ENCODE measurements at places on chromosomes 7 and 10.

DNA sequence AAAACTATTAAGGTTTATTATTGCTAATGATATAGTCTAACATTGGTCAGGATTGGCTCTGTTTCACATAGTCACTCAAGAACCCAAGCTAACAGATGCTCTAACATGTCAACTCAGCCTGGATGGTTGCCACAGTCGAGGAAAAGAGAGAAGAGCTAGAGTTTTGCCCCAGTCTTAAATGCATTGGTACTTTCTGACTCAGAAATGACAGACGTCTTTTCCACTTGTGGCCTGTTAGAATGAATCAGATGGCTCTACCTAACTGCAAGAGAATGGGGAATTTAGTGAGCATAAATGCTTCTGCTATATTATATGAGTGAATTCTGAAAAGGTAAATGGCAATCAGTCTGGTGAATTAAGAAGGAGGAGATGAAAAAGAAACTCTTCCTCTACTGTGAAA, 13.9 kb downstream of the HECTD2 start:
- no peak for DNase-seq

DNA sequence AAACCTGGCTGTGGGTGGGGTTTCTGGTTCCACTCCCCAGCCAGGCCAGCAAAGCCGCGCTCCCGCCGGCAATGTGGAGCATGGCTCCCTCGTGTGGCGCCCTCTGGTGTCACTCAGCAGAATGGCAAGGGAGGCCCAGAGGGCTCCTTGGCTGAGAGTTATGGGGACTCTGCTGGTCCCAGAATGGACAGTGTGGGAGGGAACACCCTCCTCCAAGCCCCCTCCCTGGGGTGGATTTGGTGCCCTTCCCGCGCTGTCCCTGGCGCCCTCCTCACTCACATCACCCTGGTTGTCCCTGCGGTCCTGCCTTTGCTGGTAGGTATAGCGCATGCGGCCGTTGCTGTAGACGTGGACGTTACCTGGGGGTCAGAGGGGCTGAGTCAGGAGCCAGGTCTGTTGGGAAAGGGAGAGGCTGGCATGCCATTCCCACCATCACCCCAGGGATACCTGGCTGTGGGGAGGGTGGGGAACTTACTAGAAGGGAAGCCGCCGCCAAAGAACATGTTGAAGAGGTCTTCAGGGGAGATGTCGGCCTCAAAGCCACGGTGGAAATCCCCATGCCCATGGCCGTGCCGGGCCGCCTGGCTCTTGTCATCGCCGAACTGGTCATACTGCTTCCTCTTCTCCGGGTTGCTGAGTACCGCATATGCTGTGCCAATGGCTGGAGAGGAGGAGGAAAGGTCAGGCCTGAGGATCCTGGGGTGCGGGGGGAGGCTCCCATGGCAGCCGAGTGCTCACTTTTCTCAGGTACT, 14.0 kb downstream of the DNAJB12 start:
- no peak for DNase-seq

DNA sequence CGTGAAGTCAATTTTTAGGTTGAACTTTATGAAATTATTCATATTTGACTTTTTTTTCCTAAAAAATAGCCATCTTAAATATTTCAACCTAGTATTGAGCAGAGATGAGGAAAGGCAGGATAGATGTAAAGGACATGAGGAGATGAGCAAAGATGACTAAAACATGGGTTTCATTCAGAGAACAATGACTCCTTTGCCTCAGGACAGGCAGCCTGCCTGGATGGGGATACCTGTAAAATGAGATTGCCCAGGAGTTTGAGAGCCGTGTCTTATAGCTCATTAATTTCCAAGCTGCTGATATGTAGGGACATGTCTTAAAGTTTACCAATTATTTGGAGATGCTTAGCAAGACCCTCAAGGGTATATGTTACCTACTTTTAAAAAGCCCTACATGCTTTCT, 243.8 kb upstream of the MDFIC start:
- no peak for DNase-seq

- no peak for DNase-seq
These were observed 209.9 kb downstream of the CRPPA start for GRCh38 chr7:16211402-16211925.

- peak; percentile 46 for DNase-seq
These were observed 71.2 kb upstream of the EFCAB10 start for GRCh38 chr7:105652359-105652993.

DNA sequence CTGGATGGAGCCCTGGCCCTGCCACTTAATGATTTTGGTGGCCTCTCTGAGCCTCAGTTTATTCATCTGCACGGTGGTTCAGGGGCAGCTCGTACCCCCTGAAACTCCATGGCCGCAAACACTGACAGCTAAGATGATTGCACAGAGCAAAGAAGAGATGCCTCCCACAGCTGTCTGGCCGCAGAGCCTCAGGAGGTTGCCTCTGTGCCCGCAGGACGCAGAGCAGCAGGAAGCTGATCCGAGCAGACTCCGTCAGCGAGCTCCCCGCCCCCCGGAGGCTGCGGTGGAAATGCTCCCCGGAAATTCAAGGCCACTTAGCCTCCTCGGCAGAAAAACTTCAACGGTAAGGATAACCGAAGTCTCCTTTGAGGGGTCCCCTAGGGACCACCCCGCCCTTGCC, 30.2 kb upstream of the C10orf53 start:
- DNase-seq: peak; percentile 48

GRCh38 chr7:132428247-132428919, 147.9 kb downstream of the PLXNA4 start:
- DNase-seq: no peak

DNA sequence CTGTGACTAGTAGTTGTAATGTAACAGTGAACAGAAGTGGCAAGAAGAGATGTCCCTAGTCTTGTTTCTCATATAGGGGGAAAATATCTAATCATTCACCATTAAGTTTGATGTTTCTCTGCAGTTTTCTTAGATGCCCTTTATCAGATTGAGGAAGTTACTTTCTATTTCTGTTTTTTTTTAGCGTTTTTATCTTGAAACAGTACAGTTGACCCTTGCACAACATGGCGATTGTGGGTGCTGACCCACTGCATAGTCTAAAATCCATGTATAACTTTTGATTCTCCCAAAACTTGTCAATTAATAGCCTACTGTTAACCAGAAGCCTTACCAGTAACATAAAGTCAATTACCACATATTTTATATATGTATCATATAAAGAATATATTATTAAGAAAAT, 192.0 kb downstream of the ADK start:
- no peak for DNase-seq

GRCh38 chr7:46432708-46433107, 511.6 kb upstream of the IGFBP3 start:
- DNase-seq: peak; percentile 13

GRCh38 chr7:26337232-26337865, 45.7 kb downstream of the SNX10 start:
- no peak for DNase-seq

DNA sequence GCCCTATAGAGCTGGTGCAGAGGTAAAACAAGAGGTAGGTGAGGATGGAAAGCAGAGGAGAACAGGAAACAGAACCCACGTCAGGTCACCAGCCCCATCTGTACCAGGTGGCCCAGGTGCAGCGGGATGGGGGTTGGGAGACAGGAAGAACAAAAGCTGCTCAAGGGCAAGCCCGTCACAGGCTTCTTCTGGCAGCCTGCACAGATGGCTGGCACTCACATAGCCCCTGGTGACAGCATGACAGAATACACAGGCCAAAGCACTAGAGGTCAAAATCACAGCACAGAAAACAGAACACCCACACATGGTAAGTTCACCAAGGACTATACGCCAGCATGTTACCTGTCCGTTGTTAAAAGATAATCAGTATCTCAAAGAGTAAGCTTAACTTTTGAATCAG, 126.8 kb downstream of the GALNT11 start:
- DNase-seq: no peak

GRCh38 chr10:93076871-93077270, 3.2 kb downstream of the CYP26A1 start:
- no peak for DNase-seq

DNA sequence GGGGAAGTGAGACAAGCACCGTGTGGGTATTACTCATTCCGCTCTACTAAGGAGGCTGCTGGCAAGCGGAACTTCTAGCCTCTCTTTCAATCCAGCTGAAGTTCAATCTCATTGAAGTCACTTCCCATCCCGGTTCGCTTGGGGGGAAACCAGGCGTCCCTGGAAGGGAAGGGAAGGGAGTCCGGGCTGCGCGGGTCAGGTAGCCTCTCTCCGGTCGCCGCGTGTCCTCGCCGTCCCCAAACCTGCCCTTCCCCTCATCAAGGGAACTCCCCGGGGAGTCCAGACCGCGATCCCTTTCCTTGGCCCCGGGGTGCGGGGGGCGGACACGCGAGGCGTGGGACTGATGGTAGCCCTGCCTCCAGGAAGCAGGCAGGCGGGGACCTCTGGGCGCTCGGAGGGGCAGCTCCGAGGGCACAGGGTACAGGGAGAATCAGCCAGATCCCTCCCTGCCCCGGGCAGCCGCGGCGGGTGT, 598 bp upstream of the ZEB1 start:
- DNase-seq: peak; percentile 38

DNA sequence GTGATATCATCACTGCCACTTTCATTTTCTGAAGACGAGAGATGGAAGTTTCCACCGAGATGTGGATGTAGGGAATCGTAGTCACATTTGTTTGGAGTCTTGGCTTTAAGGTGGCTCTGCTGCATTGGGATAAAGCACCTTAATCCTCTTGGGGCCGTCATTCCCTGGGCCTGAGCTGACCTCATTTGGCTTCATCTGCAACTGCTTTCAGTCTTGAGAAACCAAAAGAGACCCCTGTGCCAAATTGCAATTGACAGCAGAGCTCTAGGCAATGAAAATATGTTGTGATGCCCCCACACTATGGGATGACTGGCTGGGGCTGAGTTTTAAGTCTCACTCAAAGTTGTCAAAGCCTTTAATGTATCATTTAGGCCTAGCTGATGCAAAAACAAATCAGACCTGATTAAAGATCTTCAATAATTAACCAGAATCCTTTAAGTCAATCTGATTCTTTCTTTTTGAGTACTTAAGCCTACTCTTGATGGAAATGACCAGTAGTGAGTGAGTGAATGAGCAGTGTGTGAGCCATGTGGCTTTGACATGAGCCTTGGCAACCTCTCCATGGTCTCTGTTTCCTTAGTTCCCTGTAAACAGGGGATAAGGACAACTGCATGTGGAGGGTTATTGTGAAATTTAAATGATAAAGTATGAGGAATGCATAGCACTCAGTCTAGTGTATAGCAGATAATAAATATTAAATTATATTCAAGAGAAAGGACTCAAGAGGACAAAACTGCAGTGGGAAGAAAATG, 155.0 kb downstream of the BMPER start:
- DNase-seq: no peak

DNA sequence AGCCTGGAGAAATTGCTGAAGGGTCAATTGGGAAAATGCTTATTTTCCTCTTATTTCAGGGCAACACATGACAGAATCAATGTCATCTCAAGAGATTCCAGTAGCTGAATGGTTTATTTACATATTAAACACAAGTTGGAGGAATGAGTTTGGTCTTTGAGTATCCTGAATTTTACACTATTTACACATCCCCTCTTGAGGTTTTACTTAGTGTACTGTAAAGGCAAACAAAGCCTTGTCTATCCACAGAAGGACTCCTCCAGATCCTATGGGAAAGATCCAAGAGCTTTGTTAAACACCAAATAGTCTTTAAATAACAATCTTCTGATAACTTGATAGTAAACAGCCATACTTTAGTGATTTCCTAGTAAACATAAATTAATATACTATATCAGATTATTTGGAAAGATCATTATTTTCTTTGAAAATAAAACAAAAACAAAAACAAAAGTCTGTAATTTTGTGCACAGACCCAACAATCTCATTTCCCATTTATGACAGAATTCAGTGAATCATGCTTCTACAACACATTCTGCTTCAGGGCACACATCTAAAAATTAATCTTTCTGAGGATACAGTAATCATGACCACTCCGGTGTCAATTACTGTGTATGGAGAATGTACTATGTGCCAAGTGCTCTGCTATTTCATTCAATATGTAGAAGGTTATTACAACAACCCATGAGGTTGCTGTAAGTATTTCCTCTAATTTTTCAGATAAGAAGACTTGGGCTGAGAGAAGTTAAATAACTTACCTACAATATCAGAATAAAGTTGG, 575.0 kb upstream of the LRRTM3 start:
- DNase-seq: no peak

DNA sequence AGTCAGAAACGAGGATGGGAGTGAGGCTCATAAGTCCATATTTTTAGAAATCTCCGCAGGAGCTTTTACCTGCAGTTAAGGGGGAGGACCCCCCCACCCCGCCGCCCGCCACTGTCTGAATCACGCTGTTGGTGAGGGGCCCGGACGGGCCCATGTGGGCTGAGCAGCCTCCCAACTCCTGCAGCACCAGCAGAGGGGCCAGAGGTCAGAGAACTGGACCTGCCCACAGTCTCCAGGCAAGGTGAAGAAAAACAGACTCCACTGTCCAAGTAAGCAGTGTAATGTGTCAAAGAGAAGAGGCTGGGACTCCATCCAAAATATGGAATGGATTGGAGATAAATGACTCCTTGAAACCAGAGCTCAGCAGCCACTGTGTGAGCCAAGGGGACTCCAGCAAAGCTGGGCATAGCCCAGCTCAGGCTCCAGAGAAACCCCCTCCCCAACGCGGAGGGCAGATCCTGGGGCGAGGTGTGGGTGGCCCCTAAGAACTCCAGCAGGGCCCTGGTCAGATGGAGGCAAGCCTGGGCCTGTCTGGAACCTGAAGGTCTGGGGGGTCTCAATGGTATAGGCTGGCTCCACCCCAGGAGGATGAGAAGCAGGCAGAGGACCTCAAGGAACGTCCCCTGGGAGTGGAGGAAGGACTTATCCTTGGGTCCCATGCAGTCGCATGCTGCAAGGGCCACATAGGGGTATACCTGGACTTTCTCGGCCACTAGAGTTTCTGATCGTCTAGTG, 128.5 kb upstream of the TNS3 start:
- DNase-seq: no peak

DNA sequence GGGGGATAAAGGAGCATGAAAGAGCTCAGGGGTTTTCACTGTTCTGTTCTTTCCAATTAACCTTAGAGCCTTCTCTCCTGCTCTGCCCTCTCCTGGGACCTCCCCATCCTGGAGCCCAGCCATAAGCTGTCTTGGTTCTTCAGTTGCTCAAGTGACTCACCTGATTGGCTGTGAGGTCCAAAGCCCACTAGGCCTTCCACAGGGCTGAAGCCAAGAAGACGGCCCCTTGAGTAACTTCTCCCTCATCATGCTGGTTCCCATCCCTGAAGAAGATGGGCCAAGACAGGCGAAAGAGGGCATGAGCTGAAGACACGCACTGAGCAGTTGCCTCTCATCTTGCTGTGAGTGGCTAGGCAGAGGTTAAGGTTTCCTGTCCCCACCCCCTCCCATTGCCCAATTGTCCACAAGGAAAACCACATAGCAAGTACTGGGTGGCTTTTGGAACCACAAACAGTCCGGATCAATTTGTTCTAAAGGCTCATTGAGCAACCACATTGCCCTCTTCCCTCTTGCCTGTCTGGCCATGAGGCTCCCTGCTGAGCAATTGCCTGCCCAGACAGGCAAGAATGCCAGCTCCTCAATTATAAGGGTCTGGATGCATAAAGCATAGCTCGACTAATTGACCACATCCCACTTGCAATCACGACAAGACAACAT, 43.9 kb upstream of the GPAM start:
- DNase-seq: no peak

DNA sequence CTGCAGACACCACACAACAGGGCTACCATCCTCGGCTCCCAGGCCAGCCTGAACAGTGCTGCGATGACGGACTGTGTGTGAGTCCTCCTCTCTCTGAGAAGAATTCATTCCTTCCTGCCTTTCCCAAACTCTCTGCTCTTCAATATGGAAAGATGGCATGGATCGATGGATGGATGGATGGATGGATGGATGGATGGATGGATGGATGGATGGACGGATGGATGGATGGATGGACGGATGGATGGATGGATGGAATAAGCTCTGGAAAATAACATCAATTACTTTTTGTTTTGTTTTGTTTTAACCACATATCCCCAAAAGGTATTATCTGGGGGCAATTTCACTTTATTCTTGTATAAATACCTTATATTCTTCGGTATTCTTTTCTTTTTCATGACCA, 151.9 kb downstream of the AKR1D1 start:
- DNase-seq: no peak

Measured in large intestine (tissue), 12 donors.